ENCODE measurements at places on chromosomes 1 and 21.

GRCh38 chr1:192539297-192540092 is 36.1 kb upstream of the RGS1 start:
- no peak for DNase-seq
- H3K4me3 ChIP-seq: no peak overlapping the region
- peak overlapping the region; percentile 91 for H3K27ac ChIP-seq
- H3K36me3 ChIP-seq: no peaks in the 10 kb centered on the region

DNA sequence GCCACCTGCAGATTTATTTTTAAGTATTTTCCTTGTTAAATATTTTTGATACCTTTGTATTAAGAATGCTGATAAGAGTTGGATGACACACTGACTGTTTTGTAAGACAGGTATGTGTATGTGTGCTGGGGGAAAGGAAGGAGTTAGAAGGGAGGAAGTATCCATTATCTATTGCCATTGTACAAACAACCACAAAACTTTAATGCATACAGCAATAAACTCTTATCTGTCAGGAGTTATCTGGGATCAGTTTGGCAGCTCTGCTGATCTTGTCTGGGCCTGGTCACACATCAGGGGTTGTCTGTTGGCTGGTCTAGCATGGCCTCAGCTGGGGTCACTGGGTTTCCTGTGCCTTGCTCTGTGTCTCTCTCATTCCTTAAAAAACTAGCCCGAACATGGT is 423.9 kb upstream of the USP24 start:
- peaks cover 2% of the 10 kb centered on the region for H3K27me3 ChIP-seq
- DNase-seq: peak; percentile 6
- no peak overlapping the region for H3K27ac ChIP-seq
- H3K4me3 ChIP-seq: no peak overlapping the region

DNA sequence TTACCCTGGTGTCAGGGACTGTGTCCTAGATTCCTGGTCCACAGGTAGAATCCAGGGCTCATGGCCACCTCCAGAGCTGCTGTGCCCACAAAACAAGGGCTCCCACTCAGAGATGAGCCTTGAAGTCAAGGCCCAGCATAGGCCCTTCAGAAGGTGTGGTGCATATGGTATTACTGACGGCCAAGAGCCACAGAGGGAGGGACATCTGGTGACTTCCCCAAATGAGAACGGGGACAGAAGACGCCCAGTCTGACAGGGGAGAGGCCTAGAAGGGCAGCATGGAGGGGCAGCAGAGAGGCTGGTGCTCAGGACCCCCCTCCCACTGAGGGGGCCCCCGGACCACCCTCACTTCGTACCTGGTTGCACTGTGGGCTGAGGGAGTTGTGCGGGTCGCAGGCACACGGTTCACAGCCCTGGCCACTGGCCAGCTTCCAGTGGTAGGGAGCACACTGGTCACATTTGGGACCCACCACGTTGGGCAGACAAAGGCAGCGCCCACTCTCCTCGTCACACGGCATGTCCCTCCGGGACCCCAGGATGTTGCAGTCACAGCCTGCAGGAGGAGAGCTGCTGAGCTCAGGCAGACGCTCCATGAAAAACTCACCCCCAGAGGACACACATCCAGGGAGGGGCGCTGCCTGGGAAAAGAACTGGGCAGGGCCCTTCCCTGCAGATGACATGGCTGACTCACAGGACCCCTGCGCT is 25.0 kb downstream of the LAMB3 start:
- no peaks in the 10 kb centered on the region for H3K27me3 ChIP-seq
- no peak overlapping the region for H3K27ac ChIP-seq
- H3K4me3 ChIP-seq: no peak overlapping the region
- peaks cover 90% of the 10 kb centered on the region for H3K36me3 ChIP-seq
- DNase-seq: no peak

DNA sequence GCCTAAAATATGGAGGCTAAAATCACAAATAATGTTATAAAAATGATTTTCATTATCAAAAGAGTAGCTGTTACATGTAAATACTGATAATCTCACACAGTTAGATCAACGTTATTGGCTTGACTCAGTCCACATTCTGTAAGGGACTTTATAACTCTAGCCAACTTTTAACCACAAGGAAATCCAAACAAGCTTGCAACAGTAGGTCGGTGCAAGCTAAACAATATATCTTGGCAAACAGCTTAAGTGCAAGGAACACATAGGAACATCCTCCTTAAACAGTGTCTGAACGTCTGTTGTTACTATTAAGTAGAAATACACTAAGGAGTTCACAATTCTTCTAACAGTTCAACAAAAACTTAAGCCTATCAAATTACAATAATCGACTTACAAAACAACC is 126.7 kb downstream of the EIF4G3 start:
- H3K27me3 ChIP-seq: no peaks in the 10 kb centered on the region
- H3K4me3 ChIP-seq: no peak overlapping the region
- no peaks in the 10 kb centered on the region for H3K4me1 ChIP-seq
- H3K36me3 ChIP-seq: no peaks in the 10 kb centered on the region

DNA sequence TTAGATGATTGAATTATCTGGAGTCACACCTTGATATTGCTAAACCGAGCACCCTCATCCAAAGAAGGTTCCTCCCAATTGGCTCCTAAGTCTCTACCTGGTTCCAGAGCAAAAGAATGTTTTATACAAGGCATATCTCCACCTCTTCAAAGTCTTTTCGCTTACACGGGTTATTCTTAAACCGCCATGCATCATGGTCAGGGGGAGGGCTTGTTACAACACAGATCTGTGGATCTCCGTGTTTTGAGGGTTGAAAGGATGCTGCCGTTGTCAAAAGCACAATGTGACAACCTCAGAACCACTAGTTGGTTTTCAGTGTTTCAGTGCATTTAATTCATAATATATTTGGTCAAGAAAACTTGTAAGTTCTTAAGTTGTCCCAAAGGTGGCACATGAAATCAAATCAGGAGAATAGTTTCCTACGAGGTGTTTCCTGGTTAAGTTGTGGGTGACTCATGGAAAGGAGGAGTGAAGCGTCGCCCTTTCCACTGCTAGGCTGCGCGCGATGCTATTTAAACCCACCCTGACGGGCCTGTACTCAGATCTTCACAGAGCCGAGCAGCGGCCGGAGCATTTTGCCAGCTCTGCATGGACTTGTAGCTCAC is 1531.6 kb upstream of the TPTE start:
- H3K27ac ChIP-seq: no peak overlapping the region
- no peaks in the 10 kb centered on the region for H3K4me1 ChIP-seq
- no peak overlapping the region for H3K4me3 ChIP-seq
- no peaks in the 10 kb centered on the region for H3K36me3 ChIP-seq
- H3K27me3 ChIP-seq: peaks cover 13% of the 10 kb centered on the region

GRCh38 chr1:153903841-153904455 is 18.8 kb downstream of the GATAD2B start:
- no peak overlapping the region for H3K4me3 ChIP-seq
- no peaks in the 10 kb centered on the region for H3K27me3 ChIP-seq
- H3K4me1 ChIP-seq: no peaks in the 10 kb centered on the region
- peaks cover 3% of the 10 kb centered on the region for H3K36me3 ChIP-seq
- DNase-seq: no peak

DNA sequence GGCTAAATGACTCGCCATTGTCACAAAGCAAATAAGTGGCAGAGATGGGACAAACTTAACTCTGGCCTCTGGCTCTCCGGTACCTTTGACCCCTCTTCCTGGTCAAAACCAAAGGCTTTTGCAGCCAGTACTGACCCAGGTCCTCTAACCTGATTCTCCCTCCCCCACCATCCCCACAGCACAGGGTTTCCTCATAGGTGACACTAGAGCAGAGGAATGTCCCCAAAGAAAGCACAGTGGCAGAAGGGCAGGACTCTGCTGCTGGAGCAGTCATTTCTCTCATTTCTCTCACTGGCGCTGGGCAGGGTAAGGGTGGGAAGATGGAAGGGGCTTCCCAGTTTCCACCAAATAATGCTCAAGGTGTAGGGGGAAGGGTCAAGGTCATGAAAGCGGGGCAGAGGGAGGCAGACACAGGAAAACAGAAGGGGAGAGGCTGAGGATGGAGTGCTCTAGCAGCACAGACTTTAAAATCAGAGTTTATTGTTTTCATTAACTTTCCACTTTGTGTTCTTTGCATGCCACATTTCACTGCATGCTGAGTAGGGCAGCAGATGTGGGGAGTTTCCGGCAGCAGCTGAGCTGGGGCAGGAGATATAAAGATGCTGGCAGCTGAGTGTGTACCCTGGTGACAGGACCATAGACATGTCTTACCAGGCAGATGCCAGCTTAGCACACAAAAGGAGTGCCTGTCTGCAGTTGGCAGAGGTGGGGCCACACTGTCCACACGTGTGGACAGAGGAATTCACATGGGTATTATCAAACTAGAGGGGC is 80.5 kb downstream of the FAM78B start:
- H3K36me3 ChIP-seq: no peaks in the 10 kb centered on the region
- no peak overlapping the region for H3K4me3 ChIP-seq

DNA sequence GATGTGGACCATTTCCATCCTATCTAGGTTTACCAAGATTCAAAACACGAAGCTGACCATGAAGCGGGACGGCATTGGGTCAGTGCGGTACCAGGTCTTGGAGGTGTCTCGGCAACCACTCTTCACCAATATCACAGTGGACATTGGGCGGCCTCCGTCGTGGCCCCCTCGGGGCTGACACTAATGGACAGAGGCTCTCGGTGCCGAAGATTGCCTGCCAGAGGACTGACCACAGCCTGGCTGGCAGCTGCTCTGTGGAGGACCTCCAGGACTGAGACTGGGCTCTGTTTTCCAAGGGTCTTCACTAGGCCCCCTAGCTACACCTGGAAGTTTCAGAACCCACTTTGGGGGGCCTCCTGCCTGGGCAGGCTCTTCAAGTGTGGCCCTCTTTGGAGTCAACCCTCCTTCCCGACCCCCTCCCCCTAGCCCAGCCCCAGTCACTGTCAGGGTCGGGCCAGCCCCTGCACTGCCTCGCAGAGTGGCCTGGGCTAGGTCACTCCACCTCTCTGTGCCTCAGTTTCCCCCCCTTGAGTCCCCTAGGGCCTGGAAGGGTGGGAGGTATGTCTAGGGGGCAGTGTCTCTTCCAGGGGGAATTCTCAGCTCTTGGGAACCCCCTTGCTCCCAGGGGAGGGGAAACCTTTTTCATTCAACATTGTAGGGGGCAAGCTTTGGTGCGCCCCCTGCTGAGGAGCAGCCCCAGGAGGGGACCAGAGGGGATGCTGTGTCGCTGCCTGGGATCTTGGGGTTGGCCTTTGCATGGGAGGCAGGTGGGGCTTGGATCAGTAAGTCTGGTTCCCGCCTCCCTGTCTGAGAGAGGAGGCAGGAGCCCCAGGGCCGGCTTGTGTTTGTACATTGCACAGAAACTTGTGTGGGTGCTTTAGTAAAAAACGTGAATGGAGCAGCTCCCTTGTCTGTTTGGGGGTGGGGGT is 864 bp upstream of the CCDC24 start:
- H3K4me1 ChIP-seq: peaks cover 4% of the 10 kb centered on the region
- no peaks in the 10 kb centered on the region for H3K27me3 ChIP-seq
- H3K4me3 ChIP-seq: no peak overlapping the region
- no peak for DNase-seq
- H3K27ac ChIP-seq: peak overlapping the region; percentile 87

All from small intestine (tissue), 16 donors.